ENCODE measurements at places on chromosomes 16 and 17.

DNA sequence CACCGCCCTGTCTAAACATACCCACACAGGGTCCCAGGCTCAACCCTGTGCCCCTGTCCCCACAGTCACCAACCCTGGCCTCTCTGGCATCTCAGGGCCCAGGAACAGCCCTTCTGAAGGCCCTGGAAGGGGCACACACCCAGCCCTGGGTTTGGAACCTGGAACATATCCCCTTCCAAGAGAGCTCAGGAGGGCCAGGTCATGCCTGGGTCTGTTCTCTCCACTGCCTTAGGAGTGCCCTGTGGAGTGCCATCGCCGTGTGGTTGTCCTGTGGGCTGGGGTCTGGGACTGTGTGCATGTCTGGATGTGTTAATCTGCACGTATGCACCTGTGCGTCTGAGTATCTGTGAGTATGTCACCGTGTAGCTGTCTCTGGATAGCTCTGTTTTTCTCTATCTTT lies 45.2 kb upstream of the ACSM2B start:
- no peak for DNase-seq

- no peak for DNase-seq
Measured at GRCh38 chr16:69120096-69120664, 12.2 kb downstream of the CHTF8 start.

DNA sequence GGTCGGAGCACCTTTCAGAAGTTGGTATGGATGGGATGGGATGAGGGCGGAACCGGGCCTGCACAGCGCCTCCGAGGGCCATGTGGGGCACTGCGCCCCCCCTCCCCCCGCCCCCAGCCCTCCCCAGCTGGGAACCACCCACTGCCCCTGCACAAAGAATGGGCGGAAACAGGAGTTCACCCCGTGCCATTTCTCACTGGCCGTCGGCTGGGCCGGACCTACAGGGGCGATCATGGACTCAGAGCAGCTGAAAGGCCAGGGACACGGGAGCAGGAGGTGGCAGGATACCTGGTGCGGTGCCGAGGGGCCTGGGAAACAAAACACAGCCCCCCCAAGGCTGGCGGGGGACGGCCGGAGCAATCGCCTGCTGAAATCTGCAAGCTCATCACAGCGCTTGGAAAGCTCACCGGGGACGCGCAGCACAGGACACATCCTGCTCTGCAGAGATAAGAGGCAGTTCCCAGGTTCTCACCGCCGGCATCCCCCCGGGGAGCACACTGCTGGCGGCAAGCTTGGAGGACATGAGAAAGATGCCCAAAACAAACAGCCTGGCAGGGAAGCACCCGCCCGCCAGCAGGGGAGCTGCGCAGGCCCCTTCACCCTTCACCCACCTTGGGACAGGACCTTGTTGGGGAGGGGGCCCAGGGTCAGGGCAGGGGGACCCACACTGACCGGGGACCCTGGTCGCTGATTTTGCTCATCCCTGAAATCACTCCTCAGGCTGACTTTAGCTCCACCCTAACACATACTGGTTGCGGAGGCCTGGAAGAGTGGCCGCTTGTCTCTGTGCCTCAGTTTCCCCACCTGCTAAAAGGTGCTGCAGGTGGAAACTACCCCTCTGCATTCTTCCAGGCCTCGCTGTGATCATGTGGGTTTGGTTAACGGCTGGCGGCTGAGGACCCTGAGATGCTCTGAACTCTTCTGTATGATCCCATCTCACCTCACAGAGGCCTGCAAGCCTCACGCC lies 263.9 kb downstream of the C16orf95 start:
- no peak for DNase-seq

DNA sequence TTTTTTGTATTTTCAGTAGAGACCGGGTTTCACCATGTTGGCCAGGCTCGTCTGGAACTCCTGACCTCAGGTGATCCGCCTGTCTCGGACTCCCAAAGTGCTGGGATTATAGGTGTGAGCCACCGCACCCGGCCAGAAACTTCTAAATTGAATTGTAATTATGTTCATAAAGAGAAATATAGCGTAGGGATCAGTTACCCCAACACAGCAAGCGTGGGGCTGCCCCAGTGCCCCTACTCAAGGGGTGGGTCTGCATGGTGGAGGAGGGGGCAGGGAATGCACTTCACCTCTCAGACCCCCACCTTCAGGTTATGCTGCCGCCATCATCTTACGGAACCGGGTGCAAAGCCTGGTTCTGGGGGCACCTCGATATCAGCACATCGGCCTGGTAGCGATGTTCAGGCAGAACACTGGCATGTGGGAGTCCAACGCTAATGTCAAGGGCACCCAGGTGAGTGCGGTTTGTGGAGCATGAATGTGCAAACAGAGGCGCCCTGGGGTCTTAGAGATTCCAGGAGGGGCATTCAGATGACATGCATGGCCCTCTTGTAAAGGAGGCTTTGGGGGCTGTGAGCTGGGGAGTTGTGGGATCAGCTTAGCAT lies 18.0 kb downstream of the ITGAM start:
- no peak for DNase-seq
